ENCODE measurements at places on chromosomes 1 and 21. TPM values are rescaled to one million over a fixed set of nuclear protein-coding genes. Genes with fewer than 3 reads are reported as not detected.

Gene ATF6
- total RNA-seq, result 28.4 TPM

Gene TFAP2E
- total RNA-seq, result 1.9 TPM

Gene FCAMR
- not detected for total RNA-seq

Gene PLPPR5
- not detected for total RNA-seq

Gene TCHHL1
- total RNA-seq, result not detected

Gene MASP2
- total RNA-seq, result 0.19 TPM

Gene SMG5
- total RNA-seq, result 77.0 TPM

Gene FALEC
- total RNA-seq, result not detected

Gene PCSK9
- total RNA-seq, result not detected

Gene AADACL4
- total RNA-seq, result not detected

Gene TIMM17A
- total RNA-seq, result 34.4 TPM

Gene AMY1C
- not detected for total RNA-seq

Gene TACSTD2
- 0.21 TPM for total RNA-seq

Gene OXCT2
- total RNA-seq, result 2.9 TPM

Gene VSIG8
- total RNA-seq, result not detected

Gene TMEM61
- not detected for total RNA-seq

Gene RGS13
- not detected for total RNA-seq

Gene NBPF11
- total RNA-seq, result 16.1 TPM

Gene OR2T35
- not detected for total RNA-seq

Gene GSTM3
- total RNA-seq, result 13.3 TPM

Gene CFAP141
- not detected for total RNA-seq

Gene C1orf87
- total RNA-seq, result not detected

Gene RXRG
- not detected for total RNA-seq

Gene MAP3K21
- total RNA-seq, result 2.7 TPM

Gene TBX15
- total RNA-seq, result 0.10 TPM

Gene PGLYRP4
- total RNA-seq, result 0.29 TPM

Gene IGSF21
- total RNA-seq, result not detected

Gene ITLN2
- total RNA-seq, result not detected

Gene ANKRD35
- total RNA-seq, result 0.41 TPM

Gene TTC22
- 13.3 TPM for total RNA-seq

Gene TIAM1
- total RNA-seq, result 63.7 TPM

Gene OBSCN
- 27.7 TPM for total RNA-seq

Gene CORT
- 0.69 TPM for total RNA-seq

Gene ETV3L
- not detected for total RNA-seq

Gene DNAJC6
- total RNA-seq, result 2.3 TPM

Gene RGSL1
- not detected for total RNA-seq

Gene GIPC2
- 0.32 TPM for total RNA-seq

Gene PGLYRP3
- total RNA-seq, result not detected

Gene AMPD1
- total RNA-seq, result not detected

Gene TNFRSF4
- total RNA-seq, result 268 TPM

Gene DIO1
- not detected for total RNA-seq

Gene SUSD4
- total RNA-seq, result 1.1 TPM

Gene DAB1
- total RNA-seq, result 0.72 TPM

Gene LCE2A
- not detected for total RNA-seq

Gene HCN3
- 4.1 TPM for total RNA-seq

Gene S100A7
- not detected for total RNA-seq

Gene CRNN
- not detected for total RNA-seq

Gene CFHR5
- total RNA-seq, result not detected

Gene MYBPH
- not detected for total RNA-seq

Gene PHLDA3
- total RNA-seq, result 10.7 TPM

Gene PRDM2
- total RNA-seq, result 65.8 TPM

Gene KIRREL1
- total RNA-seq, result not detected

Measured in activated T-cell treated with anti-CD3 and anti-CD28 coated beads, Interleukin-2, amount 50 U/mL, for 72 hours (primary cell).